Activated naive CD4-positive, alpha-beta T cell (primary cell): ENCODE measurements at places on chromosomes 5 and 9.

GRCh38 chr9:69376651-69377050 lies 51.6 kb downstream of the ENTREP1 start:
- no peak for DNase-seq

DNA sequence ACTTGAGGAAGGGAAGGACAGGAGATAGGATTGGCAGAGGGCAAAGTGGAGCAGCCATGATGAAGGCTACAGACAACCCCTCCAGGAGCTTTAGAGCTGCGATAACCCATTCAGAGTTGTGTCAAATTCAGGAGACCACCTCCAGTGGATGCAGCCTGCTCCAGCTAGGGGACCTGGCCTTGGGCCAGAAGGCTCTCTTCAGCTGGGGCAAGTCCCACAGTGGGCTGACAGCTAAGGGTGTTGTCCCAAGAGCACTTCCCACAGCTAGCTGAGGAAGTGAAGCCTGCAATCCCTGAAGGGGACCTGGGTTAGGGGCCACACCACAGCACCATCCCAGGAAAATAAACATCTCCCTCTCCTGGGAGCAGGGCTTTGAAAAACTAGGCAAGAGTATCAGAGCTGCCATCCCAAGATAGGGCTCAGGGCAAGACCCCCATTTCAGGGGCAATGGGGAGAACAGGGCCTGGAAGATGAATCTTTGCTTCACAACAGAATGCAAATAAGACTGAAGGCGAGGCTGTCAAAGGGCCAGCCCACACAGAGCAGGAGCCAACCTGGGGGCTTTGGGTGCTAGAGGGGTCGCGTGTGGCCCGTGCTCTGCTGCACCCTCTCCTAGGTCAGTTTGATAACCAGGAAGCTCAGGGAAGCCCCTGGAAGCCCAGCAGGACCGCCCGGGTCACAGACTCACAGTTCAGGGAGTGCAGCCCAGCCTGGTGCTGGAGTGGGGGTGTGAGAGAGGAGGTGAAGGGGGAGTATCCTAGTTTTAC lies 19.3 kb upstream of the DAPK1 start:
- no peak for DNase-seq

- no peak for DNase-seq
Measured at GRCh38 chr9:123031963-123032362, 1.5 kb upstream of the GPR21 start.

DNA sequence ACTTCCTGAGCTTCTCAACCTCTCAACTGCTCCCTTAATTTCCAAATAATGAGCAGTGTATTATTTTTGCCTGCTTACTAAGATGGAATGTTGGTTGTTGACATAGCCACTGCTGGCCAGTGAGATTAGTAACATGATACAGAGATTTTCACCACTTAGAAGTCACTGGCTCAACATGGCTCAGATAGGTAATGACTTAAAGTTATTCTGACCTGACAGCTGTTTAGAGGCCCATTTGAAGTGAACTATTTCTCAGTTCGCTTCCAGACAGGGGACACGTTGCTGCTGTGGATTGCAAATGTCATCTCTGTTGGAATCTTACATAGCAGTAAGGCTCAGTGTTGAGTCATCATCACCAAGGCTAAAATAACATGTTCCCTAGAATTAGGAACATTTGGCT lies 490.2 kb downstream of the TLE4 start:
- DNase-seq: no peak

GRCh38 chr5:95895771-95896170 lies 65.9 kb downstream of the ELL2 start:
- no peak for DNase-seq

- peak; percentile 53 for DNase-seq
Measured at GRCh38 chr9:131635285-131635684, 90.0 kb downstream of the PRRT1B start.

GRCh38 chr9:16683326-16683725 lies 187.1 kb downstream of the BNC2 start:
- no peak for DNase-seq

DNA sequence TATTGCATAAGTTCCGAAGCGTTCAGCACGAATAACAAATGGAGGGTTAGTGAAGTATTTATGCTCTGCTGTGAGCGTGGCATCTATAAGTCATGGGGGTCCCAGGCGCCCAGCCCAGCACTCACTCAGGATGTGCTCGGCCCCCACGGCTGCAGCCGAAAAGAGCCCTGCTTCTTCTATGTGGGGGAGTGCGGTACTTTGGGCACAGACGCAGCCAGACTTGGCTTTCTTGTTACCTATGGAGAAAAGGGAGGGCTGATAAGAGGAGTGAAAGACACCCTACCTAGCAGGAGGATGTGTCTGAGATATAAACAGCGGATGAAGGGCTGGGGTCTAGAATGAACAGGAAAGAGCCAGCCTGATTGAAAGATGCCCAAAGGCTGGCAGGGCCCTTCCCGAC lies 51.4 kb downstream of the MRPL36 start:
- DNase-seq: no peak

DNA sequence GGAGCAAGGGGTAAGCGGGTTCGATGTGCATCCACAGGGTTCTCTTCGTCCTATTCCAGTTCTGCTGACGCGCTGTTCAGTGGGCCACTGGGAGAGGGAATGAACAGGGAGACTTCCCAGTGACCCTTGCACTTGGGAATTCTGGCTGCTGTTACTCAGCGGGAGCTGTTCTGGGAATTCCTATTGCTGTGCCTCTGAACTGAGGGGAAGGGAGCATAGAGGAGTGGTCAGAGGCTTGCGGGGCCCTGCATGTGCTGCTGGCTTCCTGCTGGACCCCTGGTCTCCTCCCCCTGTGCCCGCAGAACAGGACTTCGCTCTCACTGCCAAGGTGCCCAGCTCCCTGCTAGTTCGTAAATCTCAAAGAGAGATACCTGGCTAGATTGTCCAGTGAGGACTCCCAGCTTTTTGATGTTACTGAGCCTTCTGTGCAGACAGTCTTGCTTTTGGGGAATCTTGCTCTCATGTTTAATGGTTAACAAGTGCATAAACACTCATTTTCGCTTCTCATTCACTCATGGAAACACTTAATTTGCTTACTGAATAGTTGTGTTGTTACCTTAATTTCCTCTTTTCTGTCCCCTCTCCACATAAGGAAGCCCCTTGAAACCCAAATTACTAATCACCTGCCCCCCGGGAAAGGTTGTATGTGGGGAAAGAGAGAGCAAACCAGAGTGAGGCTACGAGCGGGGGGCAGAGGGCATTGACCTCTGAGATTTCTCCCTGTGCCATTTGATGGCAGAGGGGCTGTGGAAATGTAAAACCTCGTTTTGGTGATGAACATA lies 5.9 kb downstream of the TRIO start:
- no peak for DNase-seq

GRCh38 chr9:93826905-93827544 lies 128.1 kb downstream of the BARX1 start:
- no peak for DNase-seq

DNA sequence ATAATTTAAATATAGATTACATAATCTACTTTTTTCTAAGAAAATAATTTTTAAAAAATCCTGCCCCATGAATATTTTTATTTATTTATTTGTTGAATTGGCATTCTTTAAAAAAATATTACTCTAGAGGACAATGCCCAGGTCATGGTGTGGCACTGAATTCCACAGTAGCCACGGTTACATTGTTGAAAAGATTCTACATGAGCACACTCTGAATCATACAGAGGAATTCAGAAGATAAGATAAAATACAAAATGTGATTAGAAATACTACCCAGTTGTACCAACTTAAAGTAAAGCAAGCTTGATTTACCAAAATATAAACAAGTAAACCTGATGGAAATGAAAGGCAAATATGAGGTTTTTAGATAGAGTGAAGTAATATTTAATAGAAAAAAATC lies 183.7 kb downstream of the HCN1 start:
- no peak for DNase-seq

- DNase-seq: no peak
Measured at GRCh38 chr5:39713250-39713916, 288.6 kb upstream of the DAB2 start.

GRCh38 chr9:116219686-116220085 lies 66.1 kb downstream of the PAPPA start:
- DNase-seq: no peak

DNA sequence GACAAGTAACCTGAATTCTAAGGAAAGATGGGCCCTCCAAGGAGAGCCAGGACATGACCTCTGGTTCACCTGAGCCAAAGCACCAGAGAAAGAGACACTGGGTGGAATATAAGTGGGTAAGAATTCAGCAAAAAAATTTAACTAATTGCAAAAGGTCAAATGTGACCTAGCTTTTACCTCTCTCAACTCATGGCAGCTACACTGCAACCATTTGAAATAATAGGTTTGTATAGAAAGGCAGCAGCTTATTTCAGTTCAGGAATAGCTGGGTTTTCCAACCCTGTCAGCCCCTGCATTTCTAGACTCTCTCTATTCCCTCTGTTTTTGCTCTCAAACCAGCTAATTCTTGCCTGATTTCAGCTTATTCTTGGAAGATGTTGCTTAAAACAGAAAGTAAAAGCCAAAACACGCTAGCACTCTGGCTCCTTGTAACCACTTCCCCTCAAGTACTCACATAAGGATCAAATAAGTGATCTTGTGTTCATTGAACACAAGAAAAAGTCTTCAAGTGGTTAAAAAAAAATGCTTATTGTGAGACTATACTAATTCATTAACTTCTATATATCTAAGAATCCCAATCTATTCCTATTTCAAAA lies 101.1 kb upstream of the NR4A3 start:
- no peak for DNase-seq

GRCh38 chr5:131959136-131959535 lies 13.7 kb upstream of the MEIKIN start:
- no peak for DNase-seq

DNA sequence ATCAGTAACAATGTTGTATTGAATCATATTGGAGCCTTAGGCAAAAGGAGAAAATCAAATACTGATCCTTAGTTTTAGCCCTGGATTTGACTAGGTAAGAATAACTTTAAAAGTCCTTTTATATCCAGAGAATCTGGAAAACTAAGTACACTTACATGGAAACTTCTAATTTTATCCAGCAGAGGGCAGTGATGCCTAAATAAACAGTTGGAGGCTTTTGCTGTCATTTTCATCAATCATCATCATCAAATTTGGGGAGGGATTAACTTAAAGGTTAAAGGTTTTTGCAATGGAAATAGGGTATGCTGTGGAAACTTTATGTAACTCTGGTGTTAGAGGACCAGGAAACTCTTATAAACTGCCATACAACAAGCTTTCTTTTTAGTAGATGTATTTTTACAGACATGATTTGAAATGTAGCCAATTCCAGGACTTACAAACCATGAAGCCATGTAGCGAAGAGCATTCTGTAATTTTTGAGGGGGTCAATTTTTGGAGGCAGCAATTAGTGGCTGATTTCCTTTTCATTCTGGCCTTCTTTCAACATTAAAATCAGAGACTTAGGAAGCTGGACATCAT lies 112.7 kb downstream of the OSTF1 start:
- no peak for DNase-seq

DNA sequence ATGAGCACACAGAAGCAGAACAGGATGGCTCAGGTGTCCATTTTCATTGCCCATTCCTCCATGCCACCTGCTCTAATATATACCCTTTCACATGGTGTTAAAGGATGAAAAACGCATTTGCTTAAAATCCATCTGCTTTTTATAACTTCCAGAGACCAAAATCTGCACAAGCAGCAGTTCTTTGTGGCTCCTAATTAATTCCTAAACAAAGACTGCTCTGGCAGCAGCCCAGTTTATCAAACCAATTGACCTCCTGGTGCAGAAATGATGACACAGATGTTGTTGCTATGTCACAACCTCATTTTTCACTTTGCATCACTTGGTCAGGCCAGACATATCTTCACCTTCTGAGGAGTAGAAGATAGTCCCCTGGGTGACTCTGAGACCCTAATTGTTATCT lies 141.2 kb downstream of the ASTN2 start:
- no peak for DNase-seq

- DNase-seq: no peak
Measured at GRCh38 chr9:116437411-116438370, 249.4 kb upstream of the TRIM32 start.

- DNase-seq: no peak
Measured at GRCh38 chr5:124743602-124744169, 2.8 kb downstream of the ZNF608 start.

GRCh38 chr5:123808461-123809380 lies 296.7 kb downstream of the CSNK1G3 start:
- DNase-seq: no peak

DNA sequence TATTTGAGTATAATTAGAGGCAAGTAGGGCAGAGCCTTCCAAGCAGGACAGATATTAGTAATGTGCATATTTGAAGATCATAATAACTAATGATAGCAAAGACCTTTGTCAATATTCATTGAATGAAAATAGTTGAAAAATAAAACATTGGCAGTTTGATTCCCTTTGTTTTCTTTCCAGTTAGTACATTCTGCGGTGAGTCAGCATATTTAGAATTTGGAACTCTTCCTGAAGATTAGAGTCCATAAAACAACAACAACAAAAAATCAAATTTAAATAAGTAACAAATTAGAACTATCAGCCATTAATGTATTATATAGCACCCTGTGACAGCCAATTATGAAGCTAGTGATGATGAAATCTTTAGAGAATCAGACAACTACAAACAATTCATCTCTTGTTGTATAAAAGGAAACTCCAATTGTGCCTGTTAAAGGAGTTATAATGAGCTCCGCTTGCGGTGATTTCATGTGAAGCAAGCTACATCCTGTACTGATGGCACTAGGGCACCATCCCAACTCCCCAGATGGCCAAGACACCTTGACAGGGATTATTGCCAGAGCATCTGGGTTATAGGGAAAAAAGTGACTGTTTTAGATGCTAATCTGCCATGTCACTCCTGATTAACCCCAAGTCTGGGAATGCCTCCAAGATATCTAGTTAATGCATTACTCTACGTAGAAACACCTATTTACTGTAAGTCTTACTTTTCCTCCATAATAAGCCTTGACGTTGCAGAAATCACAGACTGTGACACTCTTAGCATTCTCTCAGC lies 6.8 kb downstream of the IFNA8 start:
- DNase-seq: no peak

- DNase-seq: no peak
Measured at GRCh38 chr5:178282391-178282790, 49.8 kb upstream of the PHYKPL start.

DNA sequence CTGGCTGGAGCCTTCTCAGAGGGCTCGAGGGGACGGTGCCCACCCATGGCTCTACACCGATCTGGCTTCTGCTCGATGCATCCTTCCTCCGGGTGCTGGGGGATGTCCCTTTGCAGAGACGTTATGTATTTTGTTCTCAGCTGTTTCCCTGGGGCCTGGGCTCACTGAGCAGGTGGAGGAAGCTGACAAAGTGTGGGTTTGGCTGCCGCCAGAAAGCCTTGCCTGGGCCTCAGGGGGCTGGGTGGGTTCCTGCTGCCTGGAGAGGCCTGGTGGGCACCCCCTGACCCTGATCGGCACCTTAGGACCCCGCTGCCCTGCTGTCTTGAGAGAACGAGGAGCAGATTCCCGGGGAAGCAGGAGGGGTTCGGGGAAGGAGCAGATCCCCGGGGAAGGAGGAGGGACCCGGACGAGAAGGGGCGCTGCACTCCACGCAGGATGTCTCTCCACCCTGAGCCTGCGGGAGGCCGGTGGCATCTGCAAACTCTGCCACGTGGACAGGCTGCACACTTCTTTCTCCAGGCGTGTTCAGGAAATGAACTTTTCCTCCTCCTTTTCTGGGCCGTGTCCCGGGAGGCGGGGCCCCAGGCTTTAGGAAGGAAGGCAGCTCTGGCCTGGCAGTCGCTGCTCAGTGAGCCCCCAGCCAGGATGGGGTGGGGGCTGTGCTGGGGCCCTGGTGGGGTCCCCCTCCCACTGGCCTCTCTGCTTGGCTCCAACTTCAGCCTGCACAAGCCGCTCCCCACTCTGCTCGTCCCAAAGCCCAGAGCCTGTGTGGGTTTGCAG lies 148.9 kb downstream of the RXRA start:
- DNase-seq: peak; percentile 14
